Activated naive CD4-positive, alpha-beta T cell treated with anti-CD3 and anti-CD28 coated beads for 36 hours (primary cell): ENCODE measurements at places on chromosomes 1 and 21. TPM values are rescaled to one million over a fixed set of nuclear protein-coding genes. Genes with fewer than 3 reads are reported as not detected.
A peak's percentile ranks its signal among the peaks of the same experiment; 100 is the strongest.

GRCh38 chr1:206496131-206496793 is 11.1 kb upstream of the RASSF5 start:
- no peak overlapping the region for H3K4me3 ChIP-seq
- H3K27ac ChIP-seq, result peak overlapping the region; percentile 21
- no peaks in the 10 kb centered on the region for H3K27me3 ChIP-seq
- H3K4me1 ChIP-seq, result peaks cover 11% of the 10 kb centered on the region

DNA sequence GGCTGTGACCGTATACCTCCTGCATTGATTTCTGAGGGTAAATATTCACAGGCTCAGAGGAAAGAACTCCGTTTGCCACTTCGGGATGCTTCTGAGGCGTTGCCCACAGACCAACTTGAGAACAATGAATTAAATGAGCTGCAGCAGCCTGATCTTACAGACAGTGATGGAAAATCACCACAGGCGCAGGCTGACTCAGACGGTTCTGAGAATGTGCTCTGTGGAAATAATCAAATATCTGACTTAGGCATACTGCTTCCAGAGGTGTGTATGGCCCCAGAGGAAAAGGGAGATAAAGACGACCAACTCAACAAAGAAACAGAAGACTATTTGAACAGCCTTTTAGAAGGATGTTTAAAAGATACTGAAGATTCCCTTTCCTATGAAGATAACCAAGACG is 76.7 kb upstream of the SCCPDH start:
- DNase-seq, result no peak
- H3K4me1 ChIP-seq, result peaks cover 11% of the 10 kb centered on the region
- H3K36me3 ChIP-seq, result peaks cover 31% of the 10 kb centered on the region
- H3K4me3 ChIP-seq, result no peak overlapping the region

DNA sequence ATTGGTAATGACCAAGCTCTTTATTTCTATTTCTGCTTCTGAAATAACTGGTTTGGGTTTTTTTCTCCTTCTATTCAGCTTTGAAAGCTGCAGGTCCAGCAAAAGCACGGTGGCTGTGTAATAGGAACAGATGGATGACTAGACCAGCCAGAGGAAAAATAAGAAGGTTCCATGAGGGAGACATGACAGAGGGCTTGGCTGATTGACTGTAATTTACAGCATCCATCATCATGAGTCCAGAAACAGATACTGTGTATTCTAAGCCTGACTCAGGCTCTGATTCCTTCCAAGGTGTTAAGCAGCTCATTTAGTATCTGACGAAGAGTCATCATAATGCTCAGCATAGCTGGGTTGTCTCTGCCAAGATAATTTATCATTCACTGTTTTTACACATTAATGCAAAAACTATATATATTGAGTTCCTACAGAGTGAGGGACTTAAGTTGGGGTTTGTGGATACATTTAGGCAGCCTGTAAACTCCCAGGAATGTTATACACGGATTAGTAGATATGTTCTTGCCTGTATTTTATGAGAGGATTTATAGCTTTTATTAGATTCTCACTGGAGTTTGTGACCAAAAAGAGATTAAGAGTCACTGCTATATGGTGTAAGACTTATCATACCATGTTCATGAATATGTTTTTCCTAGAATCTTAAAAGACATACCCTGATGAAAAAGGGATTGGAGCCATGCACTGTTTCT is 72.6 kb downstream of the SGIP1 start:
- H3K27me3 ChIP-seq, result peaks cover 18% of the 10 kb centered on the region
- no peak overlapping the region for H3K4me3 ChIP-seq
- no peak overlapping the region for H3K27ac ChIP-seq
- peaks cover 4% of the 10 kb centered on the region for H3K4me1 ChIP-seq
- no peak for DNase-seq

GRCh38 chr1:182175361-182175931 is 113.9 kb upstream of the ZNF648 start:
- DNase-seq, result no peak
- H3K4me1 ChIP-seq, result no peaks in the 10 kb centered on the region
- H3K27ac ChIP-seq, result no peak overlapping the region
- H3K4me3 ChIP-seq, result no peak overlapping the region
- no peaks in the 10 kb centered on the region for H3K36me3 ChIP-seq

DNA sequence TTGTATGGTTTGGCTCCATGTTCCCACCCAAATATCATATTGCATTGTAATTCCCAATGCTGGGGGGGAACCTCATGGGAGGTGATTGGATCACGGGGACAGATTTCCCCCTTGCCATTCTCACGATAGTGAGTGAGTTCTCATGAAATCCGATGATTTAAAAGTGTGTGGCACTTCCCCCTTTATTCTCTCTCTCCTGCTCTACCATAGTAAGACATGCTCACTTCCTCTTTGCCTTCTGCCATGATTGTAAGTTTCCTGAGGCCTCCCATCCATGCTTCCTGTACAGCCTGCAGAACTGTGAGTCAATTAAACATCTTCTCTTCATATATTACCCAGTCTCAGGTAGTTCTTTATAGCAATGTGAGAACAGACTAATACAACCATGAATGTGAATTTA is 211.6 kb upstream of the NR5A2 start:
- no peak overlapping the region for H3K27ac ChIP-seq
- no peak for DNase-seq
- H3K36me3 ChIP-seq, result no peaks in the 10 kb centered on the region

DNA sequence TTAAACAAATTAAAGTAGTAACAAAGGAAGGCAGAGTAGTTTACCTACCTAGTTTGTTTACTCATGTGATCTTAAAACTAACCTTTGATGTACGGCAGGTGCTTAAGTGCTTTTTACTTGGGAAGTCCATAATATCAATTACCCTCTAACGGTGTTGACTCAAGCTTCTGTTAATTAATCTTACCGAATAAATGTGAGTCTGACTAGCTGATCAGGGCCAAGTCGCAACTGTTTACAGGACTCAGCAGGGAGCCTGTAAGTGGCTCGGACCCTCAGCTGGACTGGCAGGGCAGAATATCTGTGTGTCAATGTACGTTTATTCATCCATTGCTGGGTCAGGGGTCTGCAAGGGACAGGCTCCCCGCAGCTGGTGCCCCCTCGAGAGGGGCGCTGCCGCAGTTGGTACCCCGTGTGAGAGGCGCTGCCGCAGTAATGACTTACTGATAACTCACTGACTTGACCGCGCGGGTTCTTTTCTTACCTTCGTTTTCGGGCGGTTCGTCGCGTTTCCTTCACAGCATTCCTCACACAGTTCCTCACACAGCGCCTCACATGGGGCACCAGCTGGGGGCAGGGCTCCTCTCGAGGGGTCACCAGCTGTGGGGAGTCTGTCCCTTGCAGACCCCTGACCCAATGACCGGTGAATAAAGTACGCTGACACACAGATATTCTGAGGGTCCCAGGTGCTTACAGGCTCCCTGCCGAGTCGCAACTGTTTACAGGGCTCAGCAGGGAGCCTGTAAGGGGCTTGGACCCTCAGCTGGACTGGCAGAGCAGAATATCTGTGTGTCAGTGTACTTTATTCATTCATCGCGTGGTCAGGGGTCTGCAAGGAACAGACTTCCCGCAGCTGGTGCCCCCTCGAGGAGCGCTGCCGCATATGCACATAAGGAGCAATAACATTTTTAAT is 3.0 kb downstream of the FMO1 start:
- H3K4me3 ChIP-seq, result peak overlapping the region; percentile 77
- peaks cover 38% of the 10 kb centered on the region for H3K27me3 ChIP-seq
- H3K4me1 ChIP-seq, result no peaks in the 10 kb centered on the region

- H3K27me3 ChIP-seq, result no peaks in the 10 kb centered on the region
- no peak overlapping the region for H3K27ac ChIP-seq
- no peaks in the 10 kb centered on the region for H3K36me3 ChIP-seq
- DNase-seq, result no peak
- peaks cover 63% of the 10 kb centered on the region for H3K4me1 ChIP-seq
Observed at GRCh38 chr1:18934205-18935000, 22.1 kb downstream of the IFFO2 start.

GRCh38 chr21:43369124-43369523 is 57.8 kb downstream of the SIK1 start:
- H3K4me1 ChIP-seq, result no peaks in the 10 kb centered on the region
- no peak for DNase-seq
- H3K4me3 ChIP-seq, result no peak overlapping the region
- no peak overlapping the region for H3K27ac ChIP-seq
- H3K27me3 ChIP-seq, result no peaks in the 10 kb centered on the region

DNA sequence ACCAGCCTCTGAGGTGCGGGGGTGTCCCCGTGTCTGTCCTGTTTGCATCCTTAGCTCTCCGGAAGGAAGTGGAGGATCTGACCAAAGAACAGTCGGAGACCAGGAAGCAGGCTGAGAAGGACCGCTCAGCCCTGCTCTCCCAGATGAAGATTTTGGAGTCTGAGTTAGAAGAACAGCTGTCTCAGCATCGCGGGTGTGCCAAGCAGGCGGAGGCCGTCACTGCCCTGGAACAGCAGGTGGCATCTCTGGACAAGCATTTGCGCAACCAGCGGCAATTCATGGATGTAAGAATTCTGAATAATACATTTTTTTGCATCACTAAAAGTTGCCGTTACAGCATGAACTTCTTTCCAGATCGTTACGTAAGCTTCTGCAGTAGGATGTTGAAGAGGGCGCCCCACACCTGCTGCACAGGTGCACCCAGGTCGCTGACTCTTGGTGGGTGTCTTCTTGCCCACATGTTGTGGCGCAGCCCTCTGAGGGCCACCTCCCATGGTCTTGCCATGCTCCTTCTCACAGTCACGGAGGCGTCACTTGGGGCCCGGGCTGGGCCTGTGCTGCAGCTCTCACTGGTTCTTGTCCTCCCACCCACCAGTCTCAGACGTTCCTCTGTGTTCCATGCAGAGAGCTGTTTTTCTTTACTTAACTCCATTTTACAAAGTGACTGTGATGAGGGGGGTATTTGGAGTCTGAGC is 61.3 kb upstream of the DIP2A start:
- H3K4me3 ChIP-seq, result no peak overlapping the region
- H3K27me3 ChIP-seq, result no peaks in the 10 kb centered on the region
- no peak for DNase-seq

- H3K27me3 ChIP-seq, result no peaks in the 10 kb centered on the region
- H3K4me1 ChIP-seq, result no peaks in the 10 kb centered on the region
- no peaks in the 10 kb centered on the region for H3K36me3 ChIP-seq
- no peak overlapping the region for H3K27ac ChIP-seq
- no peak for DNase-seq
Observed at GRCh38 chr1:98184856-98185255, 264.0 kb upstream of the DPYD start.

GRCh38 chr1:202587859-202588485 is 122.3 kb downstream of the SYT2 start:
- H3K4me3 ChIP-seq, result no peak overlapping the region
- no peak for DNase-seq
- H3K36me3 ChIP-seq, result no peaks in the 10 kb centered on the region
- no peaks in the 10 kb centered on the region for H3K4me1 ChIP-seq
- H3K27ac ChIP-seq, result no peak overlapping the region

HTR6 gene
- total RNA-seq, result 0.37 TPM

FMN2 gene
- total RNA-seq, result not detected

MROH9 gene
- not detected for total RNA-seq
